ENCODE measurements at places on chromosomes 12 and 14.

DNA sequence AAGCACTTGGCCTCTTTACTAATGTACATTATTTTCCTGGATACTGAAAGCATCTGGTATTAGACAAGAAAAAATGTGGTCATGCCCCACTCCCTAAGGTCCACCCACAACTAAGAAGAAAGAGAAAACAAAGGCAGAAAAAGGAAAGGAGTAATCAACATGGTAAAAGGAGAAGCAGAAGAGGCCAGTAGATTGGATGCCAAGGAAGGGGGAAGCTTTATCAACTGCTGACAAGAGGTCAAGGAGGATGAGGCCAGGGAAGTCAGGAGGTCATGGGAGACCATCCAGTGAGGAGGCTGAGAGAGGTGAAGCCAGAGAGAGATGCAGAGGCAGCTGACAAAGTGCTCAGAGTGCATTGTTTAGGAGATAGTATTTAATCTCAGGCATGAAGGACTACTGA, 383.5 kb downstream of the ZFP36L1 start:
- no peak for DNase-seq

GRCh38 chr12:24049728-24050127, 100.3 kb upstream of the SOX5 start:
- no peak for DNase-seq

DNA sequence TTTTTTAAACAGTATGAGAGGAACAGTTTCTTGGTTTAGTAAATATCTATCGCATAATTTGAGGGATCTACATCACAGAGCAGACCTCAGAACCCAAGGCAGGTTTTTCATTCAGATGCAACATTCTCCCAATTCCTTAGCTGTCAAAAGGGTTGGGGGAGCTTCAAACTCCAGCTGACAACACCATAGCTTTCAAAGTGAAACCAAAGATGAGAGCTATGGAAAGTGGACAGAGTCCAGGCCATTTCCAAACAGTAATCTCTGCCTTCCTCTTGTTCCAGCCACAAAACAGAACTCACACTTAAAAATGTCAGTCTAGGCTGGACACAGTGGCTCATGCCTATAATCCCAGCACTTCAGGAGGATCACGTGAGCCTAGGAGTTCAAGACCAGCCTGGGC, 87.8 kb downstream of the SPRING1 start:
- no peak for DNase-seq

DNA sequence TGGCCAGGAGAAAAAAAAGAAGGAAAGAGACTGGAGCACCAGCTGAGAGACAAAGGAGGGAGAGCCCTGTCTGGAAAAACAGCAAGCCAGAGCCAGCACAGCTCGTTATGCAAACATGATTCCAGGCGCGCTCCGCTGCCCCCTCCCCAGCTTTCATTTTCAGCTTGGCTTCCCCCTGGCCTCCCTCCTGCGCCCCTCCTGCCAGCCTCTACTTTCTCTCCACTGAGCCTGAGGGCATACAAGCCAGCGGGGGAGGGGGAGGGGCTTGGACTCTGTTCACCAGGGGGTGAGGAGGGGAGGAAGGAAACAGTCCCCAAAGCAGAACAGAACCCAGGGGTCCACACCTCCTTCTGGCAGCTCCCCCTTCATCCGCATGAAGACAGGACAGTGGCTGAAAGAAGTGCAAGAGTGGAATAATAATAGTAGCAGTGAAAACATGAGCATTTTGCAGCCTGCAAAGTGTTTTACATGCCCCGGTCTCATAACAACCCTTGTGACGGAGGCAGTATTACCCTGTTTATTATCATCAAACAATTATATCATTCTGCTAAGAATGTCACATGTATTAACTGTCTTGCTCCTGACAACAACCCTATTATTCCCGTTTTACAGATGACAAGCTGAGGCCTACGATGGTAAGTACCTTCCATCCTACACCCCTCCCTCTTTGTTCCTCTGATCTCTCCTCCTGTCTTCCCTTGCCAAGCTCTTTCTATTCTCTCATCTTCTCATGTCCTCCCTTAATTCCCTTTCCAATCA, 24.2 kb downstream of the SMUG1 start:
- no peak for DNase-seq

DNA sequence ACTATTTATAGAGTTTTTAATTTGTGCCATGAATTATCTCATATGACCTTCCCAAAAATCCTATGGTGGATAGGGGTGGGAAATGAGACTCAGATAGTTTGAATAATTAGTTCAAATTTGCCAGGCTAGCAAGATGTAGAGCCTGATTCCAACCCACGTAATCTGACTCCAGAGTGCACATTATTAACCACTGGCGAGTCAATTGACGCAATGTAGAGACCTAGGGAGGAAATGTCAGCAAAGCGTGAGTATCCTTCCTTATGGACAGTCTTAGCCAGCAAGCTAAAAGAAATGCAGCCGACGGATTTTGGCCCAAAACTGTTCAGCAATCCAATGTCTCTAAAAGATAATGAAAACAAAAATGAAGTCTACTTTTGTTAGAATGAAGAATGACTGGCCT, 193.3 kb upstream of the KRR1 start:
- no peak for DNase-seq

GRCh38 chr12:26119391-26119989, 5.3 kb downstream of the BHLHE41 start:
- no peak for DNase-seq

- no peak for DNase-seq
These were observed 4.5 kb downstream of the TMEM117 start for GRCh38 chr12:43840338-43840737.

DNA sequence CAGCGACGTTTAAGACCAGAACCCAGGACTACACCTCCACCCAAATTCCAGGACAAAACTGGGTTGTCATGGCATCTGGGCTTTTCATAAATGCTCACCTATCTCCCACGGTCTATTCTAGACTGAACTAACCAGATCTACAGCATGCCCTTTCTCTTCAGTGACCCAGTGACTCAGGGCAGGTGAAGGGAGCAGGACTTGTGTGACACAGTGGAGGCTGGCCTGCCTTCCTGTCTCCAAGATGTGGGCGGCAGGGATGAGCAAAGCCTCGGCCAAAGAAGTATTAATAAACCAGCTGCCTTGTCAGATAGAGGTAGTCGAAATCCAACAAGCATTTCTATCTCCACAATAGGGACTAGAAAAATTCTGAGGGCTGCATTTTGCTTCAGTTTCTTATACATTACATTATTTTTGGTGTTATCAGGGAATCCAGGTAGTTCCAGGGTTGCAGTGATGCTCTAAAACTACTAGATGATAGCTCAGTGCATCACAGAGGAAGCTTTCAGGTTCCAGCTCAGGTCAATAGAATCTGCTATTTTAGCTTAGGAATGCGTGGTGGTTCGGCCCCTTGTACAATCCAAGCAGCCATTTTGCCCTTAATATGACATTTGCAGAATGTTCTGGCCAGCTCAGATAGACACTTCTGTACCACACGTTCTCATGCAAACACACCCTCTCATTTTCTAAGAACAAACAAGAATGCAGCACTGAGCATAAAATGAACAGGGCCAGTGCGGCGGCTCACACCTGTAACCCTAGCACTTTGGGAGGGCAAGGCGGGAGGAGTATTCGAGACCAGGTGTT, 4.2 kb upstream of the GLRX5 start:
- no peak for DNase-seq

GRCh38 chr14:91246051-91246852, 1.7 kb upstream of the GPR68 start:
- peak; percentile 90 for DNase-seq

- DNase-seq, result no peak
These were observed 239.7 kb upstream of the RGS6 start for GRCh38 chr14:71692496-71692895.

GRCh38 chr12:126355346-126355745, 1290.1 kb downstream of the AACS start:
- DNase-seq, result no peak

GRCh38 chr14:85533023-85533860, 3.3 kb downstream of the FLRT2 start:
- DNase-seq, result no peak

GRCh38 chr14:23432102-23432925, 3.1 kb downstream of the MYH7 start:
- DNase-seq, result no peak

GRCh38 chr12:7017870-7018349, 366 bp downstream of the LPCAT3 start:
- DNase-seq, result peak; percentile 4

GRCh38 chr12:15789220-15790171, at the start of gene EPS8:
Gene EPS8, minus strand, starts transcription at chr12:15789388. Its CDS starts 106,437 bp downstream, at chr12:15682951.
- peak; percentile 87 for DNase-seq

GRCh38 chr14:24394275-24394674, 4.5 kb upstream of the NYNRIN start:
- no peak for DNase-seq

GRCh38 chr12:125142601-125143000, 77.4 kb downstream of the AACS start:
- DNase-seq, result no peak

DNA sequence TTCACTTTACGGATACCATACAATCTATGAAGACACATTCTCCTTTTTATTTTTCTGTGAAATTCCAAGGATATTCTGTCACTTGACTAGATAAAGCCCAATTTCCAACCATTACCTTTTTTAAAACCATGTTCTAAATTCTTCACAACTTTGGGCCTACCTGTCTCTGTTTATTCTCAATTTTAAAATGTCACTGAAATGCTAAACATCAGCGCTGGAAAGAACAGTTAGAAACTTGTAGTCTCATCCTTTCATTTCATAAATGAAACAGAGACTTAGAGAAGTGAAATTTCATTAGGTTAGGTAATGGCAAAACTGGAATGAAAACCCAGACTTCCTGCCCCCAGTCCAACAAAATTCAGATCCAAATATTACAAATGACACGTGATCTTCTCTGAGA, 396.2 kb downstream of the CCDC91 start:
- DNase-seq, result no peak

DNA sequence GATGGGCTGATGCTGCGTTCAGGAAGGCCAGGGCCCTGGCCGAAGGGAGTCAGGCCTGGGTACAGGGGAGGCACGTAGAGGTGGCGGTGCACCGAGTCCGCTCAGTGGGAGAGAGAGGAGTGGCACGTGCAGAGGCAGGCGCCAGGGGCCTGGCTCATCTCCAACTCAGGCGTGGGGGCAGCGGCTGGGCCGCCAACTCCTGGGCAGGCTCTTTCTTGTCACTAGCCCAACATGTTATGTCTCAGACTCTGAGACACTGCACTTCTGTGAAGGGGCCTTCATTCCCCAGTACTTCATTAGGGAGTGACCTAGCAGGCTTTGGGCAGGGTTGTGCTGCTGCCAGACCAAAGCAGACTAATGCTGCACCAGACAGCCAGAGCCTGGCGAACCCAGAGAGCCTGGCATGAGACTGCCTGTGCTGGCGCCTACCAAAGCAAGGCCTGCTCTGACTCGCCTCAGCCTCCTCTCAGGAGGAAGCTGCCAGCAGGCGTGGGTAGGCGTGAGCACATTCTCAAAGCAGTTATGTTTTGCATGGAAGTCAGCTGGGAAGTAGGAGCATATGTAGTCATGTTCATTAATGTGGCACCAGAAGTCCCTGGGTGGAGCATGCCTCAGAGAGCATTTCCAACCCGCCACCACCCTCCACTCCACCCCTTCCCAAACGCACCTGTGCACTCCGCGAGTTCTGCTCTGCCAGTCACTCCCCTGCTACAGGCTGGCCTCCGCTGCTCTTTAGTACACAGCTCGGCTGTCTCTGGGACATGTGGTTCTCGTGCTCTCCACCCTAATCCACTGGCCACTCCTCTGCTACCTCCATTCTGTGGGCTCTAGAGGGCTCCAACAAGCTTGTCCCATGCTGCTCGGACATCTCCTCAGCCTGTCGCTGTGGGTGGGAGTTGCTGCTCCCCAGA, 9.7 kb downstream of the CKB start:
- no peak for DNase-seq

DNA sequence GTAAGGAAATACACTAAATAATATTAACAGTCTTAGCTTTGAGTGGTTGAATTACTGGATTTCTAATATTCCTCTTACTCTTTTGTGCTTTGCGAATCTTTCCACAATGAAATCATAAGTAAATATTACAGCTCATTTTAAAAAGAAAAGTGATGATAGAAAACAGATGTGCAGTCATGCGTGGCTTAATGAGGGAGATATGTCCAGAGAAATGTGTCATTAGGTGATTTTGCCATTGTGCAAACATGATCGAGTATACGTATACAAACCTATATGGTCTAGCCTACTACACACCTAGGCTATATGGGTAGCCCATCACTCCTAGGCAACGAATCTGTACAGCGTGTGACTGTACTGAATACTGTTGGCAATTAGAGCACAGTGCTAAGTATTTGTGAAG, 59.3 kb downstream of the SLC15A5 start:
- no peak for DNase-seq

DNA sequence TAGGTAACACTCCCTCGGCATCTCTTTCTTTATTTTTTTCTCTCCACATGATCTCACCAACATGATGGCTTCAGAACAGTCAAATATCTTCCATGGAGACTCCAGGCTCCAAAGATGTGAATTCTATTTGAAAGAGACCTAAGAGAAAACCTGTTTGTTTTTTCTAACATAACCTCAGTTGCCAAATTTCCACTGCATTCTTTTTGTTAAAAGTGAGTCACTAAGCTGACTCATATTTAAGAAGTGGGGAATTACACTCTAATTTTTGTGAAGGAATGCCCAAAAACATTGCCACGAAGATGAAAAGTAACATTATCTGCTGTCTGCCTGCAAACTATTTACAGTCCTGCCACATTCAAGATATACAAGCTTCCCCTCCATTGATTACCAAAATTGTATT, 1337.6 kb downstream of the LRFN5 start:
- no peak for DNase-seq

- DNase-seq, result no peak
These were observed 364.5 kb upstream of the DIO2 start for GRCh38 chr14:80575763-80576162.

GRCh38 chr12:95240556-95240955, 22.9 kb downstream of the VEZT start:
- no peak for DNase-seq

DNA sequence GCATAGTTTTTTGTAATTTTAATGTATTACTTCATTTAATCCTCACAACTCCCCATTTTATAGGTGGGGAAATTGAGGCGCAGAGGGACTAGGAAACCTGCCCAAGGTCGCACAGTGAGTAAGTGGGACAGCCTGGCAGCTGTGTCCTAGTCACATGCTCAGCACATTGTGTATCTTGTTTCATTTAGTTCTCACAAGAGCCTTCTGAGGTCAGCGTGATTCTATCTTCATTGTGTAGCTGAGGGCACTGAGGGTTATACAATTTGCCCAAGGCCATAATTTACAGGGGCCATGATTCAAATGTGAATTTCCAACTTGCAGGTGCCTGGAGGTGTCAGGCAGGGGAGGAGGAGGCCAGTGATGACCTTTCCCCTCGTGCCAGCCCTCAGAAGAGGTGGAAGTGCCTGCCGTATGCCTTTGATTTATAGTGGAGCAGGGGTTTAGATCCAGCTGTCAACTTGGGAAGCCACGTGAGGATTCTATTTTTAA, 30.3 kb upstream of the SMOC1 start:
- no peak for DNase-seq

- no peak for DNase-seq
These were observed 59.8 kb upstream of the C14orf180 start for GRCh38 chr14:104519721-104520120.

GRCh38 chr12:72829838-72830237, 557.7 kb downstream of the TRHDE start:
- DNase-seq, result no peak

Data from CD4-positive, alpha-beta T cell treated with Interleukin-4 for 4 hours (primary cell).